Fibroblast of skin of scalp (primary cell): ENCODE measurements at places on chromosomes 1 and 21.

GRCh38 chr1:20192364-20192763 lies 6.0 kb upstream of the PLA2G2C start:
- no peak for DNase-seq

DNA sequence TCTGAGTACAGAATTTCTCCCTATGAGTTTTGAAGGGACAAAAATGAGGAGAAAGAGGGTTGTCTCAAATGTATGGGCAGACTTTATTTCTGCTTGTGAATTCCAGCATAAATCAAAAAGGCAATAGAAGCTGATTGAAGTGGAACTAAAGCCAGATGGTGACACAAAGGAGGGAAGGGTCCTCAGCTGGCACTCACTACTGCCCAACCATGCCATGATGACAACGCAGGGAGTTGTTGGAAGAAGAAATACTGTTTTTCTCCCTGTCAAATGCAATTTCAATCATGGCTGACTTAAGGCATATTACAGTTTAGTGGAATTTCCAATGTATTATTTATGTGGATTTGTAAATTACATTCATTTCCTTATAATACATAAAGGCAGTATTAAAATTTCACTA lies 805.8 kb downstream of the ADGRL2 start:
- no peak for DNase-seq

GRCh38 chr1:203818399-203818798 lies 23.0 kb downstream of the ZBED6 start:
- no peak for DNase-seq

GRCh38 chr1:72288886-72289285 lies 6.5 kb upstream of the NEGR1 start:
- no peak for DNase-seq

GRCh38 chr1:12677565-12677964 lies 33.7 kb downstream of the AADACL4 start:
- DNase-seq, result no peak

GRCh38 chr1:210123924-210124589 lies 108.5 kb upstream of the SERTAD4 start:
- DNase-seq, result peak; percentile 78

DNA sequence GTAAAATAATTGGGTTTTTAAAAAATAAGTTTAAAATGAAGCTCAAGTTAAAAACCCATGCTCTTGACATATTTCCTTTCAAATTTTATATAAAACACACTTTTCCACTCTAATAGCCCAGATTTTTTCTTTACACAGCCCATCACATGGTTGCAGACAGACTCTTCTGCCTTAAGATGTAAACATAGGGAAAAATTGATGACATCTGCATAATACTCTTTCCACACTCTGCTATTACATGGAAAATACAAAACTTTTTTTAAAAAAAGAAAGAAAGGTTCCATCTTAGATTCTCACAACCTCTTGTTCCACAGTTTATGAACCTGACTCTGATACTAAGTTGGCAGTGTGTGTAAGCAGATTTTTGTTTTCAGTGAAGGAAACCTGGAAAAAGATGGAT lies 120.8 kb upstream of the ZNF648 start:
- no peak for DNase-seq

DNA sequence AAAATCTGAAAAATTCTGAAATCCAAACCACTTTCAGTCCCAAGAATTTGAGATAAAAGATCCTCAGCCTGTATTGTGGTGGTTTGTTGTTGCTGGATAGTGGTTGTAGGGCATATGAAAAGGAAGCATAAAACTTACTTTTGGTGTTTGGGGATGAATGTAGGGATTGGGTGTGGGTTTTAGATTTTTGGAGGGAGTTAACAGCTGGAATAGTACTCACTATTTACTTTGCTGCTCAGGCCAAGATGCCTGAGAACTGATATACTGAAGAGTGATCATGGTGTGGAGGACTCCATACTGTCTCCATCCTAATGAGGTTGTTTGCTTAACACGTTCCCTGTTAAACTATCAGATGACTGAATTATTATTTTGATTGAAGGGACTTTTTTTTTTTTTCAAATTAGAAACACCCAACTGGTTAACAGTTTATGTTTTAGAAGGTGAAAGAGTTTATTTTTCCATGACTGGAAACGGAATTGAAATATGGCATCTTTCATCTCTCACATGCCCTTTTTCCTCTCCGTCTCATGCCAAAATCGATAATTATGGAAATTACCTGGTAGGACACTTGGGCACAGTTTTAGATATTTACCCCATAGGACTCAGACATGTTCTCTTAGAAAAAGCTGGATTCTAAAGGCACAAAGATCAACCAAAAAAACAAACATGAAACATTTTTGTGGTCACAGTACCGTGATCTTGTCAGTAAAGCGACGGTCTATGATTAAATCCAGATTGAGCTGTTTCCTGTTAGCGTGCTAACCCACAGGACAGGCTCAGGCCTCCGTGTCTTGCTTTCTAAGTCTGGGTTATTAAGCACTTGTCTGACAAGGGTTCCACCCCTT lies 37.3 kb downstream of the RGL1 start:
- DNase-seq, result peak; percentile 97

DNA sequence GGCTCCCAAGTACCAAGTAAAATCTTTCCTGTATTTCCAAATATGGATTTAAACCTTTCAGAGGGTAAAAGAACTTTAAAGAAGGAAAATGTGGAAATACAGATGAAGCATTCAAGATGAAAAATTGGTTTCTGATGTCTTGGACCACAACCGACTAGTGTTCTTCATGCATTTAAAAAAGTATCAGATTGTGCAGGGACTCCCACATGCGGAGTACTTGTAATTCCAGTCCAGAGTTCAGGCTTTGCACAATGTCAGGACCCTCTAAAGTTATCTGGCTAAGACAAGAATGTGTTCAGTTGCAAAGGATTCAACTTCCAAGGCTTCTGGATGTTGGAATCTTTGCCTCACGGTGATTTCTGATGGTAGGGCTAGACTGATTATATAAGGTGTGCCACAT lies 66.7 kb downstream of the RGL1 start:
- no peak for DNase-seq

DNA sequence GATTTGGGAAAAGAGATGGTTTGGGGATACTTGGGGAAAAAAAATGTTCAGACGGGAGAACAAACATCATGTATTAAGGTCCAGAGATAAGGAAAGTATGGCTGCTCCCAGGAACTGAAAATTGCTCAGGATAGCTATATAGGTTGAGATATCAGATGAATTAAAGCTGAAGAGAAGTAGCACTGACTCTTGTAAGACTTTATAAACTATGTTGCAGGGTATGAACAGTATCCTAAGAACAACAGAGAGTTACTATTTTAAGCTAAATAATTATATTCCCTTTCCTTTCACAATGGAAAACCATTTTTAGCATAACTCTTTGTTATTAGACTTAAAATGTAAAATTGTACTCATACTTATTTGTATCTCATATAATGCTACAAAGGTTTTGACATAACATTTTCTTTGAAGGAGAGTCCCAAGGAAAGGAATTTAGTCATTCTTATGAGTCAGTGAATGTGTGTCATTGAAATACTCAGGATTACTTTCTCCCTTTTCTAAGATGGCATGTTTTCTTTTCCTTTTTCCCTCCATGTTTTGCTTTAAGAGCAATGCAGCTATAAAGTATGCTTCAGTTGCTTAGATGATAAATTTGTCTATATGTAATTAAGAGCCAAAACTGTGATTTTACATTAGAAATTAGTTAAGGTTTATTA lies 139.4 kb upstream of the KIAA1614 start:
- peak; percentile 77 for DNase-seq

GRCh38 chr1:227899820-227900449 lies 47.8 kb downstream of the WNT9A start:
- no peak for DNase-seq

GRCh38 chr1:39596163-39596562 lies 19.6 kb upstream of the PABPC4 start:
- no peak for DNase-seq
